ENCODE measurements at places on chromosomes 3 and 15. TPM values are rescaled to one million over a fixed set of nuclear protein-coding genes. Genes with fewer than 3 reads are reported as not detected.

The GUCA1C gene
- total RNA-seq, result not detected

The TRANK1 gene
- total RNA-seq, result 2.8 TPM

The TNNC1 gene
- total RNA-seq, result 0.67 TPM

The THBS1 gene
- 8.2 TPM for total RNA-seq

GRCh38 chr15:76987896-76988860 lies 6.7 kb upstream of the PSTPIP1 start:
- no peak overlapping the region for H3K4me3 ChIP-seq
- H3K27ac ChIP-seq, result peak overlapping the region; percentile 48
- no peaks in the 10 kb centered on the region for H3K36me3 ChIP-seq
- H3K4me1 ChIP-seq, result peaks cover 14% of the 10 kb centered on the region
- DNase-seq, result no peak
- peaks cover 2% of the 10 kb centered on the region for H3K27me3 ChIP-seq

DNA sequence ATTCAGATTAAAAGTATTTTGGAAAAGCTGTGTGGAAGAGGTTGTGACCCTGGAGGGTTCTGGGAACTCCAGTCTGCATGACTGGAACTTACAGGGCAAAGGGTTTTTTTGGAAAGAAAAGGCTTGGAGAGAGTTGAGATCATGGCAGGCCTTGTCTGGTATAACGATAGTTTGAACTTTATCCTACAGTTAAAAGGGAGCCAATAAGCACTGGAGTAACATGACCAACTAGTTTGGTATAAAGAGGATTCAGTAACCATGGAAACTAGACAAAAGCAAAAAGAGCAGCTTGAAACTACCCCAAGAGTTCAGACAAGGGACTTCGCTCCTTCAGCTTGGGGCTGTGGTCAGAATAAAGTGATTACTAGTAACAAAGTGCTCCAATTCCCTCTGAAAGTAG lies 151.2 kb upstream of the TMCO5A start:
- peaks cover 6% of the 10 kb centered on the region for H3K4me1 ChIP-seq
- H3K27ac ChIP-seq, result no peak overlapping the region
- no peak overlapping the region for H3K4me3 ChIP-seq
- no peaks in the 10 kb centered on the region for H3K27me3 ChIP-seq
- no peak for DNase-seq
- H3K36me3 ChIP-seq, result no peaks in the 10 kb centered on the region

GRCh38 chr3:13415236-13415986 lies 4.7 kb downstream of the NUP210 start:
- no peak overlapping the region for H3K4me3 ChIP-seq
- peaks cover 6% of the 10 kb centered on the region for H3K27me3 ChIP-seq
- no peaks in the 10 kb centered on the region for H3K36me3 ChIP-seq
- DNase-seq, result no peak
- H3K27ac ChIP-seq, result no peak overlapping the region
- no peaks in the 10 kb centered on the region for H3K4me1 ChIP-seq

GRCh38 chr3:141456301-141456625 lies 30.6 kb upstream of the RASA2 start:
- H3K27ac ChIP-seq, result no peak overlapping the region
- H3K4me1 ChIP-seq, result peaks cover 24% of the 10 kb centered on the region
- H3K27me3 ChIP-seq, result peaks cover 6% of the 10 kb centered on the region
- no peaks in the 10 kb centered on the region for H3K36me3 ChIP-seq
- no peak for DNase-seq

DNA sequence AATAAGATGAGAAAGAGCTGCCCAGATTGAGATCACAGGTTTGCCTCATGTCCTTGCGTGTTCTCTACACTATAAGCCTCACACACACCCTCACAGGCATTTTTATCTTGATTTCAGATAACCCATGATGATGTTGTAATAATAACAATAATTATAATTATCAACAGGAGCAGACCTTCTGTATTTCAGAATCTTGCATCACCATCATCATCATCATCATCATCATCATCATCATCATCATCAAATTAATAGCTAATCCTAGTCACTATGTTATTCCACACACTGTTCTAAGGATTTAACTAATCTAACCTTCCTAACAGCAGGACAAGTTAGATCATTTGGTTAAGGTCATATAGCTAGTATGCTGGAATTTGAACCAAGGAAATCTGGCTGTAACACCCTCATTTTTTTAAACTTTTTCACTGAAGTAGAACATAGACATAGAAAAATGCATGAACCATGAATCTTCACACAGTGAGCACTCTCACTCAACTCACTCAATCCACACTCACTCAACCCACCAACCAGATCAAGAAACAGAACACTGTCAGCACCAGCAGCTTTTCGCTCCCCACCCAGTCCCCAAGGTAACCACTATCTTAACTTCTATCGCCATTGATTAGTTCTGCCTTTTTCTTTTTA lies 1.8 kb upstream of the SH2D7 start:
- DNase-seq, result no peak
- peaks cover 4% of the 10 kb centered on the region for H3K36me3 ChIP-seq
- peaks cover 1% of the 10 kb centered on the region for H3K27me3 ChIP-seq
- no peaks in the 10 kb centered on the region for H3K4me1 ChIP-seq
- no peak overlapping the region for H3K4me3 ChIP-seq

GRCh38 chr3:188164248-188164687 lies 10.3 kb downstream of the LPP start:
- no peaks in the 10 kb centered on the region for H3K36me3 ChIP-seq
- DNase-seq, result no peak
- H3K4me3 ChIP-seq, result no peak overlapping the region
- peaks cover 12% of the 10 kb centered on the region for H3K4me1 ChIP-seq
- no peak overlapping the region for H3K27ac ChIP-seq
- peaks cover 6% of the 10 kb centered on the region for H3K27me3 ChIP-seq

DNA sequence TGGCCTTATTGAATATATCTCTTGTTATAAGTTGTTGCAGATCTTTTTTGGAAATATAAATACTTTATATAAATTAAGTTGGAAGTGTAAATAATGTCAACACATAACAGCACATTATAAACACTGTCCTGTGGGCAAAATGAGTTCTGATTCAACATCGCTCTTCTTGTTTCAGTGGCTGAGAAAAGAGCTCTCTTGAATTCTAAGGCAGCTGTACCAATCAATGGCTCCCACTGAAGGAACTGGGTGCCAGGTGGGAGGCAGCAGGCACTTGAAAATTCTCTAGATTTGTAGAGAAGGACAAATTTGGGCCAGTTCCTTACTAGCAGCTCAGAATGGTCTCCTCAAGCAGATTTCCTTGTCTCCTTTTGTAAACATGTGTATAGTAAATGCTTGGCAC lies 45.6 kb downstream of the CHST2 start:
- no peak overlapping the region for H3K4me3 ChIP-seq
- no peaks in the 10 kb centered on the region for H3K36me3 ChIP-seq
- no peak for DNase-seq
- H3K27me3 ChIP-seq, result peaks cover 4% of the 10 kb centered on the region
- H3K27ac ChIP-seq, result no peak overlapping the region

DNA sequence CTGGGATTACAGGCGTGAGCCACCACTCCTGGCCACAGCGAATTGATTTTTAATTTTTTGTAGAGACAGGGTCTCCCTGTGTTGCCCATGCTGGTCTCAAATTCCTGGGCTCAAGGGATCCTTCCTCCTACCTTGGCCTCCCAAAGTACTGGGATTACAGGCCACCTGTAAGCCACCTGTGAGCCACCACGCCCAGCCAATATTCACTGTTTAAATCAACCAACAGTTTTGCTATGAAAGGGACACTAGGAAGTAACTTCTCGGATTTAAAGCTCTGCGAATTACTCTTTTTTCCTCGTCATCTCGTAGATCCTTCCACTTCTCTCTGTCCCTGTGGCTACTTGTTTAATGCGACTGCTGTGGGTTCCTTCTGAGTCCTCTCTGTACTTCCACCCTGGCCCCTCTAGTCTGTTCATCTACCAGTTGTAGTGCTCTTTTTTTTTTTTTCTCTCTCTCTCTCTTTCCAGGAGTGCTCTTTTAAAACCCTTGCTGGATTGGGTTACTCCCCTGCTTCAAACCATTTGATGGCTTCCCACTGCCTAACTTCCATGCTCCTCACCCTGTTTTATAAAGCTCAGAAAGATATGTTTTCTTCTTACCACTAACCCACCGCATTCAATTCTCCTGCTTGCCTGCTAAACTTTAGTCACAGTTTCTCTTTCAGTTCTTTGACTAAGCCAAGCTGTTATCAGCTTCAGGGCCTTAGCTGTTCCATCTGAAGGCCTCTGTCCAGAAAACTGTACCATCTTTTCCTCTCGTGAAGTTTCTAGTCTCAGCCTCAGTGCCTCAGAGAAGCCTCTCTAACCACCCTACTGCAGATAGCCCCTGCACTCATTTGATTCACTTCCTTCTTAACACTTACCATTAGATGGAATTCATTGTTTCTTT lies 12.4 kb downstream of the RTF1 start:
- peaks cover 9% of the 10 kb centered on the region for H3K4me1 ChIP-seq
- DNase-seq, result no peak
- H3K36me3 ChIP-seq, result peaks cover 8% of the 10 kb centered on the region
- peaks cover 1% of the 10 kb centered on the region for H3K27me3 ChIP-seq

DNA sequence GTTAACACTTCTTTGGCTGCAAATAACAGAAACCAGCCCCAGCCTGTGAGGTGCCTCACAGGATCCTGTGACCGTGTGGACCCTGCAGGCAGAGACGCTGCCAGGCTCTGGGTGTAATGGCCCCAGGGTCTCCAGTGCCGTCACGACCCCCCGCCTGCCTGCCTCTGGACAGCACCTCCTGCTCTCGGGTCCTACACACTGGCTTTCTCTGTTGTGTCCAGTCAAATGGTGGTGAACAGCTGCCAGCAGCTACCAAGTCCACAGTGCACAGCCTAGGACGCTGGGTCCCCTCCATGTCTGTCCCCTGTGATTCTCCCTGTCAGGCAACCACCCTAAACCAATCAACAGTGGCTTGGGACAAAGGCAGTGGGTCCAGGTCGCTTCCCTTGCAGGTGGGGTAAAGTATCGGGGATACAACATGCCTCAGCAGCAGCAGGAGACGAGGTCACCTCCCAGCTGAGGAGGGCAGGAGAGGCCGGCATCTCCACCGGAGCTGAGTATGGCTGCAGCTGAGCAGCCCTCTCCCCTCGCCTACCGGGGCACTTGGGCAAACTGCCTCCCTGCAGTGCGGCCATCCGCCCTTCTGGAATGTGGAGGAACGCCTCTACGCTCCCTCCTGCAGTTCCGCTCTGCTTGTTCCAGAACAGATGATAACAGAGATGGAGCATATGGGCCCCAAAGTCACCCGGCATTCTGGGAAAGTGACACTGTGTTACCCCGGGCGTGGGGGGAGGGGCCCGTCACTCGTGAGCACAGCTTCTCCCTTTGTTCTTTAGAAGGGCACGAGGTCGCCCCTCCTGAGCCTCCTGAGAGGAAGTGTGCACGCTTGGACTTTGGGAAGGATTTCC lies 21.1 kb upstream of the SKOR1 start:
- H3K4me1 ChIP-seq, result peaks cover 13% of the 10 kb centered on the region
- no peak overlapping the region for H3K4me3 ChIP-seq
- no peak for DNase-seq
- H3K36me3 ChIP-seq, result peaks cover 9% of the 10 kb centered on the region

DNA sequence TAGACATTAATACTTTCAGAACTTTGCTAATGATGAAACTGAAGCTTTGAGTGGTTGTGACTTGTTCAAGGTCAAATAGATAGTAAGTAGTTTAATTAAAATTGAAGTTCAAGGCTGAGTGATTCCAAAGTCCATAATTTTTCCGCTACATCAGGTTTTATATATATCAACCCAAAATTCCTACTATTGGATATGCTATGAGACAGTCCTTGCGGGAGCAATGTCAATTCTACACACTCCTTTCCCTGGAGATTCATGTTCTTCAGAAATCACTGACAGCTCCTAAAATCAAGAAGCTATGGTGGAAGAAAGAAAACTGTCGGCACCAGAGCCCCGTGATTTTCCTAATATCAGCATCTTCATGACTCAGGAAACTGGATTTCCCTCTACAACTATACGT lies 167.6 kb downstream of the EPHA3 start:
- no peaks in the 10 kb centered on the region for H3K27me3 ChIP-seq
- no peaks in the 10 kb centered on the region for H3K36me3 ChIP-seq
- no peak for DNase-seq
- no peak overlapping the region for H3K27ac ChIP-seq
- H3K4me3 ChIP-seq, result no peak overlapping the region
- no peaks in the 10 kb centered on the region for H3K4me1 ChIP-seq

DNA sequence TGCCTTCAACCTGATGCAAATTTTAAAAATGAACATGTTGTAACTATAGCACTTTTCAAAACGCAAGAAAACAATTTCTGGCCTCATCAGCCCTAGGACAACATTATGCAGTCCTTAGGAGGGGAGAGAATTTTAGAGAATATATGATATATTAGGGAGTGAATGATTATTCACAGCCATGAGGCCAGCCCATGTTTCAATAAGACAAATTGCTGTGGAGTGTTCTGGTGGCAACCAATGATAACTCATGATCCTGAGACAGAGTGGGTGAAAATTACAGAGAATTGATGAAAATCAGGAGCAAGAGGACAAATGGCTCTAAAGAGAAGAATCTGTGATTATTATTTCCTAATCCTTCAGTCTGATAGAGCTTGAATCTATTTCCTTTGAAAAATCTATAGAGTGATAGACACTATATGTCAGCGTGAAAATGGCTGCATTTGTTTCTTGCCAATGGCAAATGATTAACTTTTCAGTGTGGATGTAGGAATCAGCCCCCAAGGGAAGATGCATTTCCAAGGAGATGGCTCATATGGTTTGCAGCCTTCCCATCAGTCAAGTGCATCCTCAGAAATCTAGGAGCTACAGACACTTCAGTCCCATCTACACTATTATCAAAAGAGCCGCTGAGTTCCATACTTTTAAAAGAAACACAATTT lies 761.0 kb upstream of the ARRDC4 start:
- H3K27me3 ChIP-seq, result no peaks in the 10 kb centered on the region
- no peaks in the 10 kb centered on the region for H3K36me3 ChIP-seq
- H3K4me3 ChIP-seq, result no peak overlapping the region
- DNase-seq, result no peak
- H3K4me1 ChIP-seq, result no peaks in the 10 kb centered on the region

- peak overlapping the region; percentile 9 for H3K4me3 ChIP-seq
- peaks cover 15% of the 10 kb centered on the region for H3K27me3 ChIP-seq
- H3K36me3 ChIP-seq, result no peaks in the 10 kb centered on the region
- H3K4me1 ChIP-seq, result no peaks in the 10 kb centered on the region
- no peak overlapping the region for H3K27ac ChIP-seq
- DNase-seq, result no peak
These were observed 38.5 kb upstream of the CTSH start for GRCh38 chr15:78983146-78983918.

GRCh38 chr15:59521443-59521842 lies 83.5 kb downstream of the FAM81A start:
- no peak for DNase-seq
- no peaks in the 10 kb centered on the region for H3K36me3 ChIP-seq
- H3K27me3 ChIP-seq, result no peaks in the 10 kb centered on the region
- peaks cover 8% of the 10 kb centered on the region for H3K4me1 ChIP-seq
- H3K4me3 ChIP-seq, result no peak overlapping the region

DNA sequence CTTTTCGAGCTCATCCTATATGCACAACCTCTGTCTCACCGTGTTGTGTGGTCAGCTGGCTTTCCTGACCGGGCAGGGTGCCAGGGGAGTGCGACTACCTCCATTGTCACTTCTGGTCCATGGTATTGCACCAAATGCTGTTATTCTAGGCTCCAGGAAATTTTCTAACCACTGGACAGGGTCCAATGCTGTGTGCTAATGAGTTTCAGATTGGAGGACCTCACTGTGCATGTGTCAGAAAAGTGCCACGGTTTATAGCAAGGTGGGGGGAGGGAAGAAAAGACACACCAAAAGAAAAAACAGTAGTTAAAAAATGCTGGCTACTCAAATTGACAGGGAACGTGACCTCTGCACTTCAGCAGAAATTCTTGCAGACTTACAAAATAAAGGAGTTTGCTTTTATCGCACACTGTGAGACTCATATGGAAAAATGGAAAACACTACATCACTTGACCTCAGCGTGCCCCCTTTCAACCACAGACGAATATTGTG lies 480.1 kb downstream of the FOXP1 start:
- no peak overlapping the region for H3K27ac ChIP-seq
- H3K36me3 ChIP-seq, result no peaks in the 10 kb centered on the region
- no peak overlapping the region for H3K4me3 ChIP-seq
- no peak for DNase-seq
- H3K27me3 ChIP-seq, result no peaks in the 10 kb centered on the region
